ENCODE measurements at places on chromosomes 13 and 19.

DNA sequence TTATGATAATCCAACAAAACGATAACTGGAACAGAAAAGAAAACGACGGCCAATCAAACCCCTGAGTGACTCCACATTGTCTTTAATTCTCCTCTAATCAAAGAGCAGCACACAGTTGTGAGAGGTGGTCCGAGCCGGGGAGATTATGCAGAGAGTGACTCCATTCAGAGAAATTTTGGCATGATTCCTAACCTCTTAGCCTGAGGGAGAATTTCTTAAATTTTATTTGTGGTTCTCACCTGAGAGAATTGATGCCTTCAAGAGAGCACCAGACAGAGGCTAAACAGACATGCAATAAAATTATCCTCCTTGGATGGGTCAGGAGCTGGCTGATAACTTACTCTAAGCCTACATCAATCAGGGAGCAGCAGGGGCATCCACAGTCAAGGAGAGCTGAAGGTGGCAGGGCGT, 310.0 kb upstream of the KLF12 start:
- DNase-seq, result no peak

DNA sequence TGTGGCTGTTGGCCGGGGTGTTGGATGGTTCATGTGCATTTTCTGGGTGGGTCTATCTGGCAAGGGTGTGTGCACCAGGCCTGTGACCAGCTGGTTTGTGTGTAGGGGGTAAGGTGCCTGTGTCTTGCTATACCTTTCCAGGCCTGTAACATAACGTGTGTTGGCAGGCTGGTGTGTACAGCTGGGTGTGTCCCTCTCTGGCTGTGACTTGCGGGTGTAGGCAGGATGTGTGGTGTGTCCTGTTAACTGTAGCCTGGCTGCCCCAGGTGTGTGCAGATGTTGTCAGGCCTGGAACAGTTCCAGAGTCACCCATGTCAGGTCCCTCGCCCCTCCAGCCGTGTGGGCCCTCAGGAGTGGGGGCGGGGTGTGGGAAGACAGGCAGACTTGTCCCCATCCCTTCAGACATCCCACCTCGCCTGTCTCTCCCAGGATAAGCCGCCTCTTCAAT, 9.8 kb downstream of the KCTD15 start:
- DNase-seq, result no peak

DNA sequence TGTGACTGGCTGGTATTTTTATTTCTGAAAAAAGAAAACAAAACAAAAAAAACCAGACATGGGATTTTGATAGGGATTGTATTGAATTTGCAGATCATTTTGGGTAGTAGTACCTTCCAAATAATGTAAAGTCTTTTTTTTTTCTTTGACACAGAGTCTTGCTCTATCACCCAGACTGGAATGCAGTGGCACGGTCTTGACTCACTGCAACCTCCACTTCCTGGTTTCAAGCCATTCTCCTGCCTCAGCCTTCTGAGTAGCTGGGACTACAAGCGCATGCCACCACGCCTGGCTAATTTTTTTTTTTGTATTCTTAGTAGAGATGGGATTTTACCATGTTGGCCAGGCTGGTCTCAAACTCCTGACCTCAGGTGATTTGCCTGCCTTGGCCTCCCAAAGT, 4.2 kb downstream of the ZNF101 start:
- no peak for DNase-seq

- DNase-seq, result peak; percentile 36
Observed at GRCh38 chr19:3653865-3654513, 27.4 kb upstream of the CACTIN start.

DNA sequence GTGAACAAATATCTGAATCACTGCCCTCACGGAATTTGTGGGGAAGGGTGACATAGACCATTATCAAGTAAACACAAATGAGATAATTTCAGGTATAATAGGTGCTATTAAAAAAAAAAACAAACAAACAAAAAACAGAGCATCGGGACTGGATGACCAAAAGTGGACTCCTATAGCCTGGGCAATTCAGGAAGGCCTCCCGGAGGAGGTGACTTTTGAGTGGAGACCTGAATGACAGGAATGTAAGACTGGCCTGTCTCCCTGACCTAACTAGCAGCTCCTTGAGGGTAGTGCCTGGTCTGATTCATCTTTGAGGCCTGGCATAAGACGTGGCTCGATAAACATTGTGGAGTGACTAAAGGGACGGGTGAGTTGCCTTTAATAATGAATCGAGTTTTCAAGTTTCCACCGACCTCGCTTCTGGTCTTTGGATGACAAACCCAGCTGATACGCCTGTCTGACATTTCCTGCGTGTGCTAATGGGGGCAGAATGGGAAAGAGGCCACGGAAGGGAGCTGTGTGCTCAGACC, 6.8 kb downstream of the KLK10 start:
- no peak for DNase-seq

DNA sequence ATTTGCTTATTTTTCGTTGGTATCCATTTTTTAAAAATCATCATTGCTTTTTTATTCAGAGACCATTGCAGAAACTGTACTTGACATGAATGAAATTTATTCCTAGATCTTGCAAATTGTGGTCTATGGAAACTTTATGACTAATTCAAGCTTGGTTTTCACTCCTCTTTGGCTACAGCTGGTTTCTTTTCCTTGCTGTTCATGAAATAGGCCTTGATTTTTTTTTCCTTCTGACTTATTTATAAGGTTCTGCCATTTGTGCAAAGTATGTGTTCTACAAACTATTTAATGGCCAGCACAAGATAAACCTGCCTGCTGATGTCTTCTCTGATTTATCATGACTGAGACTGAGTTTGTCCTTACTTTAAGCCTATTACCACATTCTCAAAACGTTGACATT, 764.0 kb upstream of the SLITRK5 start:
- no peak for DNase-seq

DNA sequence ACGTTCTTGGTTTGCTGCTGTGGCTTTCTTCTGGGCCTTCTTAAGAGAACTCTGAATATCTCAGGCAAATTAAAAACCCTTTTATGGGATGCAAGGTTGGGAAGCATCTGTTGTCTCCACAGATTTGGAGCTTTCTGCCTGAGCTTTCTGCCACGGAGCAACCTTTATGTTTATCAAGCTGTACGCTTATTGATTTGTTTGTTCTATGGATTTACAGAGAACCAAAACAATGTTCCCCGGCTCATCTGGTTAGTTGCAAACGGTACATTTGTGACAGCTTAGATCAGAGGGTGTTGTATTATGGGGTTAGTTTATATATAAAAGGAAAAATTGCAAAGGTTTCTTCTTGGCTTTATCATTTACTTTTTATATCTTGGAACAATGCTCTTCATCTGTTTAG, 479.6 kb downstream of the DIAPH3 start:
- DNase-seq, result no peak

DNA sequence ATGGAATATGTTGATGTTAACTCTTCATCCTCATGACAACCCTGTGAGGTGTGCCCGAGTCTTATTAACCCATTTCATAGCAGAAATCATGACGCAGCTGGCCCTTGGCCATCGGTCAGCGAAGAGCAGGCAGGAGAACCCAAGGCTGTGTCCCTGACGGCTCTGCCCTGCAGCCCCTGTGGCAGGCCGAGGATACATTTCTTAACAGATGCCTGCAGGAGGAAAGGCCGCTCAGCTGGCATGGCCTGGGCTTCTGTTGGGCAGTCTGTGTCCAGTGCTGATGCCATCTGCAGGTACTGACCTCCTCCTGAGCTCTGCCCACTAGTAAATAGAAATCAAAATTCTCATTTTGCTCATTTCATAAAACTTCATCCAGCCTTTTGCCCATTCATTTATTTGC, 35.4 kb upstream of the MCF2L start:
- no peak for DNase-seq

GRCh38 chr13:32894589-32895001, 121.6 kb upstream of the KL start:
- no peak for DNase-seq

DNA sequence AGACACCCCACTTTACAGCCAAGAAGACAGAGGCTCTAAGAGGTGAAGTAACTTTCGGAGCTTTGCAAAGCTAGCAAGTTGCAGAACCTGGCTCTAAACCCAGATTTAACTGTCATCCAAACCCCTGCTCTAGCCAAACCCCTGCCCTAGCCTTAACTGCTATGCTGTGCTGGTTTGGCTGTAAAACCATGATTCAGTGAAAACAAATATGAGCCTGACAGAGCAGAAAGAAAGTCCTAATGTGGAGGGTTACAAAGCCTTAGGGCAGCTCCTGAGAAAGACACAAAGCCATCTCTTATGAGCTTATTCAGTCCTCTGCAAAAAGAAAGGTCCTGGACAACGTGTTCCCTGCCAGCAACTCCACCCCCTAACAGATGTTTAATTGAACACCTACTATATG, 172.8 kb downstream of the KATNAL1 start:
- no peak for DNase-seq

DNA sequence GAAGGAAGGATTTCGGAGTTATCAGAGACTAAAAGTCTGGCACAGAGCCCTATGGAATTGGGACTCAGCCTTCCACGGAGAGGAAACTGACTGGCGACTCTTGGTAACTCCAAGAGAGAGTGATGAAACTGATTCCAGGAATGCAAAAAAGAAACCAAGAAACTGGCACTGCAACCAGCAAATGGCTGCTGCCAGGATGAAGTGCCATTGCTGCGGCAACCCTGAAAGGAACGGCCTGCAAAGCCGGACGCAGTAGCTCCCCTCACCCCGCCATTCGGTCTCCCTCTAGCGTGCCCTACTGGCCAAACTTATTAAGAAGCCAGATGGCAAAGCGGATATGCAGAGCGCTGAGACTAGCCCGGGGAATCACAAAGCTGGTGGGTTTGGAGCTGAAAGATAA, 236.0 kb downstream of the PCDH9 start:
- DNase-seq, result no peak

DNA sequence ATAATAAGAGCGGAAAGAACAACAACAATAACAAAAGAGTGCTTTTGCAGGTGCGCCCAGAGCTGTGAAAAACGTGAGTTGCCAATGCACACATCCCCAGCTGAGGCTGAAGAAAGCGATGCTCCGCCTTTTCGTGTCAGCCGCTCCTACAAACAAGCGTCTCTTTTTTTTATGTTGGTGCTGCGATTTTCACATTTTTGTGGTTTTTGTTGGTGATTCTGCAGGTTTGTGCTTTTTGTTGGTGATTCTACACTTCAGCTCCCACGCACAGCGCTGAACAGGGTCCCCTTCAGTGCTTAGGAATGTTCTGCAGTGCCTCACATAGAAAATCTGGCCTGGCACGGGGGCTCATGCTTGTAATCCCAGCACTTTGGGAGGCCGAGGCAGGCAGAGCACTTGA, 7.3 kb upstream of the SBK3 start:
- no peak for DNase-seq

- no peak for DNase-seq
Observed at GRCh38 chr19:1661995-1662394, 9.6 kb upstream of the TCF3 start.

- DNase-seq, result no peak
Observed at GRCh38 chr19:47881757-47882156, 4.4 kb downstream of the SULT2A1 start.

GRCh38 chr13:73251626-73252265, 192.9 kb downstream of the KLF5 start:
- DNase-seq, result no peak

DNA sequence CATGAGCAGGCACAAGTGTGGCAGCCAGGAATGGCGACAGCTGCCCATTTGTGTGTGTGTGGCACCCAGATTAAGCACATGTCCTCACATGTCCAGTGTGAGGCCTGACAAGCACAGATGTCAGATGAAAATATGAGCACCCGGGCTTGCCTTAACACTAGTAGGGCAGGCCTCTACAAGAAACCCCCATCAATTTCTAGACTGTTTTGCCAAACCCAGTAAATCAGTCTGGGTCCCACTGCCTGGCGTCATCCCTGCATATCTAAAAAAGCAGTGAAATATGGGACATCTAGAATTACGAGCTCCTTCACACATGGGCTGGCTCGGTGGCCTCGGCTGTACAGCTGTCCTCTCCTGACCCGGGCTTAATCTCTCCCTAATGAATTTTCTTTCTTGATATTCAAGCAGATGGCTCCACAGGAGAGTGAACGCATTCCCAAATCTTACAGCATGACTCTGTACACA, 432.7 kb downstream of the FOXO1 start:
- DNase-seq, result no peak

GRCh38 chr19:49689133-49690078, at the start of gene ADM5:
Gene ADM5 (plus strand): TSS chr19:49689594. CDS start chr19:49689838, 244 bp downstream.
- DNase-seq, result peak; percentile 59

DNA sequence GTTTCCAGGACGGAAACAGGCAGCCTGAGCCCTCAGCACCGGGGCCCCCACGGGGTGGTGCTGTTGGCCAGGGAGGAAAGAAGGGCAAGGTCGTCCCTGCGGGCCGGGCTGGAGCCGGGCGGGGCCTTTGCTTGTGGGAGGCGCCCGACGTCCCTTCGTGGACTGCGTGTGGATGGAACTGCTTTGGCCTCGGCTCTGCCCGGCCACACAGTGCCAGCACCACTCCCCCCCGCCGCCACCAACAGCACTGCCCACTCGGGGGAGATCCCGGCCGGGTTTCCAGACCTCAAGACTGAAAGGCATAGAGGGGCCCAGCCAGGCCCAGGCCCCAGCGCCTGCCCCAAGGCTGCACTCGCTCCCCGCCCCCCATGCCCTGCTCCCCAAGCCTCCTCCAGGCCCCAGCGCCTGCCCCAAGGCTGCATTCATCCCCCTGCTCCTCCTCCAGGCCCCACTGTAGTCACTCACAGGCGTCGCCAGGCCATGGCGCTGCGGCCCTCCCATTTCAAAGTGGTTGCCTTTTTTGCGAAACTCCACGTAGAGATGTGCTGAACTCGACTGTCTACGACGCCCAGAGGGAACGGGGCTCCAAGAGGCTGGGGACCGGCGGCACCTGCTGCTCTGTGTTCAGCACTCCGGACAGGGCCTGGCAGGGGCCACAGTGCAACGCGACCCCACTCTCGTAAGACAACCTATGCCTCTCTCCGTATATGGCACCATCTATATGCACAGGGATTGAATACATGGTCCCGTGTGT, 22.5 kb downstream of the C13orf46 start:
- DNase-seq, result peak; percentile 65

DNA sequence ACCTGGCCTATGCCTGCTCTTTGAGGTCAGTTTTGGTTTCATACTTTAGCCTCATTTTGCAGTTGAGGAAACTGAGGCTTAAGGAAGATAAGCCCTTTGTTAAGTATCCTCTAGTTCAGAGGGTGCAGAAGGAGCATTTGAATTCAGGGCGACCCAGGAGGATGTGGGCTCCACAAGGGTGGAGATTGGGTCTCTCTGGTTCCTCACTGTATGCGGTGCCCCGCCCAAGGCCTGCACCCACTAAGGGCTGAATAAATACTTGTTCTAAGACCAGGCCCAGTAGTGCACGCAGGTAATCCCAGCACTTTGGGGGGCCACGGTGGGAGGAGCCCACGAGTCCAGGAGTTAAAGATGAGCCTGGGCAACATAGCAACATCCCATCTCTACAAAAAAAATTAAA, 768 bp upstream of the SLC44A2 start:
- DNase-seq, result no peak

GRCh38 chr19:47673426-47673825, 39.8 kb upstream of the EHD2 start:
- no peak for DNase-seq

- no peak for DNase-seq
Observed at GRCh38 chr13:22198001-22198400, 527.1 kb downstream of the FGF9 start.

All from activated naive CD4-positive, alpha-beta T cell treated with anti-CD3 and anti-CD28 coated beads, Interleukin-2, amount 50 U/mL, for 72 hours (primary cell).